Type B pancreatic cell (in vitro differentiated cells): ENCODE measurements at places on chromosomes 13 and 19.

DNA sequence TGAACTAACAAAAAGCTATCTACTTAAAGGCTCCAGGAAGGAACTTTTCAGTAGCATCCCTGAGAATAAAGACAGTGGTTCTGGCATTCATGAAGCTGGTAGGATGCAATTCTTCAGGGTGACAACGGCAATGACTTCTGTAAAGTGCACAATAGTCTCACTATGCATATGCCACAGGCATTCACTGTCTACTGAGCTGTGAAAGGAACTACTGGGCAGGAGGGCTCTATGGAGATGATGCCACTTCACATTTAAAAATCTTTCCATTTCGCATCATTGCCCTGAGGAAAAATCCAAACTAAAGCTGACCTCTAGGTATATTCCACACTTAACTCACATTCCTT is 2020.6 kb upstream of the PCDH20 start:
- no peak for DNase-seq

DNA sequence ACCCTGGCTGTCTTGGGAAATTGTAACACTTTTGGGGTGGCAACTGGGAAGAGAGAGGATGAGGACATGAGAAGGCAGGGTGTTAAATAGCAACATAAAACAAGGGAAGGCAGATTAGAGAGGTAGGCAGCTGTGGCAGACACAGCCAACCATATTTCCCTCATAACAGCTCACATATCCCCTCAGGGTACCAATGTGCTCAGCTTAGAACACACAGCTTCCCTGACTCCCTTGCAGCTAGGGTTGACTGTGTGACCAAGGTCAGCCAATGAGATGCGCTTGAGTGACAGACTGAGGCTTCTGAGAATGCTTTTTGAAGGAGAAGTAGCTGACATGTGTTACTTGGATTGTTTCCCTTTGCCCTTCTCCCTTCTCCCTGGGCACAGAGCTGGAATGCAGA is 28.8 kb upstream of the SPATA13 start:
- DNase-seq: no peak

GRCh38 chr19:2043961-2044708 is 6.9 kb downstream of the MKNK2 start:
- no peak for DNase-seq

DNA sequence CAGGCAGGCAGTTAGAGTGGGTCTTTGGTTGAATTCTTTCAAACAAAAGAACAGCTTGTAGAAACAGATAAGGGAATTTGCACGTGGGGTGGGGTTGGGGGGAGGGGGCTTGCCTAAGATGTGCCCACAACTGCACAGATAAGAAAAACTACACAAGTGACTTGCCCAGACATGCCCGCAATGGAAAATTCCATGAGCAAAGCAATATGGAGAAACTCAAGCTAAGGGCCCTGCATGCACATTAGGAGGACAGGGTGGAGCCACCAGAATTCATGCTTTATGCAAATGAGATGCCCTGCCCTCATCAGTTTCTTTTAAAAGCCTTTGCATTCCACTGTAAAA is 755.6 kb upstream of the MIR17HG start:
- no peak for DNase-seq

- no peak for DNase-seq
Measured at GRCh38 chr19:2237051-2237868, 636 bp downstream of the SF3A2 start.

DNA sequence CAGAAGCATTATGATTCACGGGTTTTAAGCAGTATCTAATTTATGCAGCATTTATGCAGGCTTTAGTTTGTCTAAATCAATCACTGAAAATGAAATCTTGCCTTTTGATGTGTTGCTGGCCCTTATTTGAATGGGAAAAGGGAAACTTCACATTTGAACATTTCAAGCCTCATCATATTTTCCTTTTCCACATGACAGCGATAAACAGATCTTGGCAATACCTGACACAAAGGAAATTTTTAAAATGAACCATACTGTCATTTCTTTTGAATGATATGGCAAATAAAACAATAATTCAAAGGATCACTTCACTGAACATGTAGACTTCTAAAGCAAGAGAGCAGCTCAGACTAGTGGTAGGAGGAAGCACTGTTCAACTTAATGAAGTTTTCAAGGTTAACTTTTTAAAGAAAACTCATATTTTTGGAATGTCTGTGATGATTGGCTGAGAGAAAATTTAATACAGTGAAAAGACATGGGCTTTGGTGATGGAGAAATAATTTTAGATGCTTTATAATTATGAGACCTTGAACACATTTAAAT is 198.1 kb downstream of the OXGR1 start:
- no peak for DNase-seq

DNA sequence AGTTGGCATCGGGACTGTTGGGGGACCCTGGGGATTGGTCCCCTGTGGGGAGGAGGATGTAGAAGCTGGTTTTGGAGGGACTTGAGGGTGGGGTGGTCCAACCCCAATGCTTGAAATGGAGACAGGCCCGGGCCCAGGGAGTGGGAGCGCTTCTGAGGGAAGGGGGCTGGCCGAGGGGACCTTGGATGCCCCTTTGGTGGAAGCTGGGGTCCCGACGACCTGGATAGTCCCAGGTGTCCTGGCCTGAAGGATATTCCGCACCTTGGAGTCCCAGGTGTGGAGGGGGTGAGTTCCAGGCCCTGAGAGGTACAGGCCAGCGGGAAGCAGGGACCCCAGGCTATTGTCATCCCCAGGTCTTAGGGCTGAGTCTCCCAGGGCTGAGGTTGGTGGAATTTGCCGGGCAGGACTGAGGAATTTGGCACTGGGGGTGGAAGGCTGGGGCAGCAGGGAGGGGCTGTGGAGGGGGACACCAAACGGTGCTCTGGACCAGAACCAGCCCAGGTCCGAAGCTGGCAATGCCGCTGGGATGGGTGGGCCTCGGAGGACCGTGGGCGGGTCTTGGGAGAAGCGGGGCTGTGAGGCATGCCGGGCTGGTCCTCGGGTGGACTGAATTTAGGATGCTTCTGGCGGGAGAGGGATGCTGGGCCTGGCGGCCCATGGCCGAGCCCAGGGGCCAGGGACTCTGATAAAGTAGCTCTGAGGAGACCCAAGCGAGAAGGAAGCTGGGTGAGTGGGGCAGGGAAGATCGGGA is 1.8 kb downstream of the HDGFL2 start:
- no peak for DNase-seq

DNA sequence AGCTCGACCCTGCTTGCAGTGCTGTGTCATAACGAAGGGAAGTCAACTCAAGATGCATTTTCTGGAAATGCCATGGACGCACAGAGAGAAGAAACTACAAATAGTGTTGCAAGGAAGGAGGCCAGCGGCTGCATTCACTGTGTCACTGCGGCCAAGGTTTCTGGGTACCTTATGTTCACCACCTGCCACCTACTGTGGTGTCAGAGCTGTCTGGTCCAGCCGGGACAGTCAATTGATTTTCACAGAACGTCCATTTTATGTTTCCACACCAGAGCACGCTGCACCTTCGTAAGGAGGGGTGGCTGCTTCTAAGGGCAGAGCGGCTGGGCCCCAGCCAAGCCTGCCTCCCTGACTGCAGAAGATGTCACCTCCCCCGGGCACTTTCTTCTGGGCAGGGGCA is 17.7 kb downstream of the TSHZ3 start:
- DNase-seq: no peak
